ENCODE measurements at places on chromosomes 13 and 19. TPM values are rescaled to one million over a fixed set of nuclear protein-coding genes. Genes with fewer than 3 reads are reported as not detected.

GRCh38 chr19:12611361-12611699 lies 610 bp downstream of the ZNF791 start:
- peak; percentile 59 for DNase-seq

DNA sequence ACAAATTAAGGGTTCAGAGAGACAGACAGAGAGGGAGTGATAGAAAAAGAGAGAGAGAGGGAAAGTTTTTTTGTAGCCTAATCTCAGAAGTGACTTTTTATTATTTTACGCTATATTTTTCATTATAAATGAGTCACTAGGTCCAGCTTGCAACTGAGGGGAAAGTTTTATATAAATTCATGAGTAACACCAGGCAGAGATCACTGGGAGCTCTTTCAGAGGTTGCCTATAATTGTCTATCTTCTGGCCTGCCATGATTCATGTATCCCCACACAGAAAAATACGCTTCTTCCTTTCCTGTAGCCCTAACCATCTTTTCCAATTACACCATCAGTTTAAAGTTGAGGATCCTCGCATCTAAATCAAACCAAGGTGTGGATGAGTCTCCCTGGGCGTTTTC lies 467.9 kb downstream of the SLITRK1 start:
- DNase-seq: no peak

DNA sequence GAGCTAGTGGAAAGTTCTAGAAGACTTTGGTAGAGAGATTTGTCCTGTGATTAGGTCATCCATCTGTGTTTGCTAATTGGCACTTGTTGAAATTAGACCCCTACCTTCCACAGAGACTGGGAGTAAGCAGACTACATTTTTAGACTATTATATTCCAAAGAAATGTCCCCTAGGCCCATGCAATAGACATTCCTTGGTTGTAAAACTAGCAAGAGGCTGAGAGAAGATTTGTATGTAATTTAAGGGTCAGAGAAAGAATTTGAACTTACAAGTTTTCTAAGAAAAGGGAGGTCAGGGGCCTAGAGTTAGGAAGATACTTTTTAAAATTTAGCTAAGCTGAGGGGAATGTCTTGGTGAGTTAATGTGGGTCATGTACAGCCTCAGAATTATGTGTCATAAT lies 470.7 kb upstream of the SLITRK1 start:
- DNase-seq: no peak

- DNase-seq: no peak
Observed at GRCh38 chr19:51098365-51099046, 9.7 kb downstream of the CTU1 start.

DNA sequence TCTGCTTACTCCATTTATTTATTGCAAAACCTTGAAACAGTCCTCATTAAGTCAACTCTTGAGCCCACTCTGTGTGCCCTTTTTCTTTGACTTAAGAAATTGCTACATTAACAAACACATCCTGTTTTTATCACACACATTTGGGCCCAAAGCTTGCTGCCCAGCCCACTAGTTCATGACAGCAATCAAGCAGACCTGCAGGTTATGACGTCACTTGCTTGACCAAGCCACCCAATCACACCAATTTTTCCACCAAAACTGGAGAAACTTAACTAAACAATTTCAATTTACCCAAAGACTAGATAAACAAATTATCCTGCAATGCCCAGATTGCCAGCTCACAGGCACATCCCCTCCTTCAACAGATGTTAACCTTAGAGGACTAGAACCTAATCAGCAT lies 120.7 kb downstream of the ZNF429 start:
- DNase-seq: no peak

GRCh38 chr13:51974482-51974881 lies 36.8 kb downstream of the ATP7B start:
- DNase-seq: no peak

GRCh38 chr19:11234486-11235075 lies 4.8 kb upstream of the ANGPTL8 start:
- no peak for DNase-seq

DNA sequence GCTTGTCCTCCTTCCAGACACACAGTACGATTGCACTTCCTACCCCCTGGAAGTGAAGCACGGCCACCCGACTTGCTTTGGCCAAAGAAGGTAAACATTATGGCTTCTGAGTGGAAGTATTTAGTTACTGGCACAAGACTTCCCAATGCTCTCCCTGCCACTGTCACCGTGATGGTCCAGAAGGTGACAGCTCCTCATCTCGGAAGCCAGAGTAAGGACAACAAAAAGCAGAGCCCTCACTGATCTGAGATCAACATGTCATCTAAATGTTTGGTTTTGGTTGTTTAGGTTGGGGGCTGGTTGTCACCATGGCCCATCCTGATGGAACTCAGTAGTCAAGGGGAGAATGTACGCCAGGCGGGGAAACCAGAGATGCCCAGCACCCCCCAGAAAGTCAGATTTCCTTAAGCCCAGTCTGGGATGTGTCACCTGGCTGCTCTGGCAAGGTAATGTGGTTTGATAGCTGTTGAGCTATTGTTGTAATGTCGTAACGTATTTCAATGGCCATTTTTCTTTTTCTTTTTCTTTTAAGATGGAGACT lies 170.1 kb upstream of the ZNF536 start:
- DNase-seq: no peak

- DNase-seq: no peak
Observed at GRCh38 chr19:31146015-31146414, 203.2 kb downstream of the TSHZ3 start.

- no peak for DNase-seq
Observed at GRCh38 chr19:19538785-19539166, 711 bp downstream of the CILP2 start.

DNA sequence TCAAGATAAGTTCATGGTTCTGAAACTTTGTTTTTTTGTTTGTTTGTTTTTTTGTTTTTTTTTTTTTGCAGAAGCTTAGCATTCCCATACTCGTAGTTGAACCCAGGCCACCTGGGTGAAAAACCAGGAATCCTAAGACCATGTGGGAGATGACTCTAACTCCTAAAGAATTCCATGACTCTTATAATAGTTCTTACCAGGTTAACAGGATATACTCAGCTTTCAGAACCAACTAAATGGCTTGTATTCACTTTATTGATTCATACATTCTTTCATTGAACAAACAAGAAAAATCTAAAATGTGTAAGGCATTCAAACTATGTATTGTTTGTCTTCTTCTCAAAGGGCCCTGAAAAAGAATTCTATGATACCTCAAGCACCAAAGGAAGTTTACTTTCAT lies 40.5 kb upstream of the KLF5 start:
- no peak for DNase-seq

GRCh38 chr13:101258509-101258908 lies 157.8 kb downstream of the NALCN start:
- no peak for DNase-seq

- DNase-seq: no peak
Observed at GRCh38 chr13:39531646-39532045, 71.3 kb downstream of the LHFPL6 start.

DNA sequence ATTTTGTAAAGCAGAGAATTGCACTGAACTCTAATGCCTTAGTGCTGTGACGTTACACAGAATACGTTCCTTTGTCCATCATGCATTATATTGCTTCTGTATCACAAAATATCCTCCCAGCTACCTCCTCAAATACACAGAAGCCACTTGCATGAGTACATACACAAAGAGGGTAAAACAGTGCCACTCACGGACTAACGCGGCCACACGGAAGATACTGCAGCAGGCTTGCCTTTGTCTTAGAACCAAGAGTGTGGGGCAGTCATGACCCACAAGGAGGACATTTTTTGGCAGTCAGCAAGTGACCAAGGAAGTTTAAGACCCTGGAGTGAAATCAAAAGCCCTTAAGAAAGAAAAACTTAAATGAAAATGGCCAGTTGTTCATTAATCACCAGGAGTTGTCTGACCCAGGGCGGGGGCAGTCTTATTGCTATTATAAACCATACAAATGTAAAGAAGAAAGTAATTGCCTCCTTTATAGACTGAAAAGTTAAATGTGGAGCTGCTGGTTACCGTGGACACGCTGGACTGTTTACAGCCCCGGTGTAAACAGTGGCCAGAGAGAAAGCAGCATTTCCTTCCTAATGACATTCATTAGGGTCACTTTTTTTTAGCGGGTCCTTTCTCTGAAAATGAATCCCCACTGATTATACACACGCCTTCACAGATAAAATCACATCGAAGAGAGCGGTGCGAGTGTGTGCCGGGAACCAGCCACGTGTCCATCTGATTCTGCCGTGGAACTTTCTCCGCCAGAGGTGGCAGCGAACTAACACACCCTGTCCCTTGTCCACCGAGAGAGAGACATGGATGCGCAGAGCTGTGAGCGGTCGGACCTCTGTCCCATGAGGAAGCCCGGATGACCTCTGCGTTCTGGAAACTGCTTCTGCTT lies 66.8 kb downstream of the SOX1 start:
- DNase-seq: no peak

The URAD gene
- not detected for polyA plus RNA-seq

The MEDAG gene
- polyA plus RNA-seq: 8.4 TPM

The LILRB4 gene
- polyA plus RNA-seq: 0.63 TPM

The PTH2 gene
- polyA plus RNA-seq: not detected

The TMPRSS9 gene
- 0.38 TPM for polyA plus RNA-seq
